ENCODE measurements at places on chromosomes 7 and 10.

DNA sequence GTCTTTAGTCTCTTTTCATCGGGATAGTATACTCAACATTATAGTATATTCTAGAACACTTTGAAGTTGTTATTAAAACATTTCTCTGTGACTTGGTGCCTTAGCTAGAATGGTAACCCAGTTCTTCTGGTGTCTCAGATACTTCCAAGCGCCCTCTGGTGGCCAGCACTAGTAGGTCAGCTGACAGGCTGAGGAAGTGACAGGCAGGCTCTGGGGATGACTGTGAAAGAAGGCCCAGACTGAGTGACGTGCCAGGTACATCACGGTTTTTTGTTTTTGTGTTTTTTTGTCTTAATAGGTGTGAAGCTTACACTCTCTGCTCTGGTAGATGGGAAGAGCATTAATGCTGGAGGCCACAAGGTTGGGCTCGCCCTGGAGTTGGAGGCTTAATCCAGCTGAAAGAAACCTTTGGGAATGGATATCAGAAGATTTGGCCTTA lies 5.1 kb downstream of the COMTD1 start:
- DNase-seq: peak; percentile 87

DNA sequence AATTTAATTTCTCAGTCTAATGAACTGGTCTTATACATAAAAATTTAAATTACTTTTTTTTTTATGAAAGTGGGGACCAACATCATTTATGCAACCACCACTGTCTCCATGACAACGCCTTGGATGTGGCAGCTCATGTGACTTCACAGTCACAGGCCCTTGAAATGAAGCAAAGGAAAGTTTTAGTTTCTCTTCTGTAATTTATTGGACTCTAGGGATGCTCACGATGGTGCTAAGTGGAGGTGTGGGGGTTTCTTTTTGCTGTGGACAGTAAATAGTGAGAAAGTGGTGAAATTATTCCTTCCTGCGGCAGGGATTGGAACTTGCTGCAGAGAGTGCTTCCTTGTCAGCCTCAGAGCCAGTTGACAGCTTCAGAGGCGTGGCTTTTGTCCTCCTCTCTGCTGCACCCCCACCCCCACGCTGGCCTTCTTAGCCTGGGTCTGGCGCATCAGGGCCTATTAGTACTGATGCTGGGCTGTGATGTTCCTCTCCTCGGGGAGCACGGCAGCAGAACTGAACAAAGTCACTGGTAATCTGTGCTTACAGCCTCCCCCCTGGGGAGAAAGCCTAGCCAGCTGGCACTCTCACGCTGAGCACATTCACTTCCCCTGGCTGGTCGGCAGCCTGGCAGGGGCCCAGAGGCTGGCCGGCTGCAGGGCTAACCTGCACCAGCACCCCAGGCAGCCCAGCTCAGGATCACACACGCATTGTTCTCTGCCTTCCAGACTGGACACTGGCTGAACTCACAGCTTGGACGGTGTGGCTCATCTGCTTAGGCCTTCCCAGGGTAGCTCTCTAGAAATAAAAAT lies 517.5 kb upstream of the GALNT17 start:
- DNase-seq: no peak

- no peak for DNase-seq
Observed at GRCh38 chr7:16587790-16588189, 57.8 kb downstream of the ANKMY2 start.

DNA sequence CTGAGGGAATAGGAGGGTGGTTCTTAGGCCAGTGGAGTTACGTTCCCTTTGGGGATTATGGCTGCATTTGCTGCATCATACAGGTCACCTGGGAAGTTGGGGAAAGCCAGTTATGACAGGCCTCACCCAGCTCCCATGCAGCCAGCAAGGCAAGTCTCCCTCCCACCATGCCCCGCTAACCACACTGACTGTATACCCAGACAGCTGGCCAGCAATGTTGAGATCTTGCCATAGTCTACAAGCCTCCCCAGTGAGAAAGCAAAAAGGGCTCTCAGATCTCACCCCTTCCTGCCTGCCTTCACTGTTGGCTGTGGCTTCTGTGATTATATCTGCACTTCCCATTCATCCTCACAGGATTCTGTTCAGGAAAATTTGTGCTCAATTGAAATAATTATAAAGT lies 133.3 kb upstream of the HGF start:
- no peak for DNase-seq

GRCh38 chr7:139682136-139683013 lies 95.4 kb downstream of the HIPK2 start:
- peak; percentile 44 for DNase-seq

DNA sequence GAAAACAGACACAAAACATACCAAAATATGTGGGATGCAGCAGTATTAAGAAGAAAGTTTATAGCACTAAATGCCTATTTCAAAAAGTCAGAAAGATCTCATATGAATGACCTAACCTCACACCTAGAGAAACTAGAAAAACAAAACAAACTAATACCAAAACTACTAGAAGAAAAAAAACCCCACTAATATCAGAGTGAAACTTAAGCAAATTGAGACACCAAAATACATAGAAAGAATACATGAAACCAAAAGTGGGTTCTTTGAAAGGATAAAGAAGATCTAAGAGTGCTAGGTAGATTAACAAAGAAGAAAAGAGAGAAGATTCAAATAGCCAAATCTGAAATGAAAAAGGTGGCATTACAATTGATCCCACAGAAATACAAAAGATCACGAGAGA lies 494.1 kb downstream of the SH2D4B start:
- no peak for DNase-seq

GRCh38 chr10:45442662-45443061 lies 68.6 kb downstream of the ALOX5 start:
- no peak for DNase-seq

All from stimulated activated CD4-positive, alpha-beta T cell treated with anti-CD3 and anti-CD28 coated beads, Interleukin-1b, Interleukin-23, amount 100 ng/mL, for 24 hours (primary cell).